Peyer's patch (tissue), 4 donors: ENCODE measurements at places on chromosomes 16 and 17. TPM values are rescaled to one million over a fixed set of nuclear protein-coding genes. Genes with fewer than 3 reads are reported as not detected.

Gene PHF12
- total RNA-seq: 54.8 TPM

DNA sequence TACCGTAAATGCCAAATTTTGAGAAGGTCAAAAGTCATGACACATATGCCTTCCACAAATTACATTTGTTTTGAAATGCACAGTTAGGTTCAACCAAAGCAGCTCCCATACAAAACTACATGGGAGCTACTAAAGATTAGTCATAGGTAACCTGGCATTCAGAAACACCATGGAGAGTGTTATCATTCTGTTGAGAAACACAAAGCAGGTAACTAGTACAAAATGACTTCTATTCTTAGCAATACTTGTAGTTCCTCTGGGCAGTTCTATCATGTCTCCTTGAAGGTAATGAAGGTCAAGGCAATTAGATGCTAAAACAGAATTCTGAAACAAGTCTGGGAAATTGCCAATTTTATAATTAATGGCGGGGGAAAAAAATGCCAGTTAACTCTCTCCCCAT lies 39.4 kb downstream of the KCNJ16 start:
- no peak for DNase-seq
- H3K36me3 ChIP-seq: no peaks in the 10 kb centered on the region
- no peak overlapping the region for H3K4me3 ChIP-seq
- H3K4me1 ChIP-seq: no peaks in the 10 kb centered on the region
- no peak overlapping the region for H3K27ac ChIP-seq
- no peaks in the 10 kb centered on the region for H3K27me3 ChIP-seq

- no peaks in the 10 kb centered on the region for H3K4me1 ChIP-seq
- H3K36me3 ChIP-seq: peaks cover 31% of the 10 kb centered on the region
- no peak overlapping the region for H3K4me3 ChIP-seq
- H3K27ac ChIP-seq: no peak overlapping the region
- DNase-seq: peak; percentile 61
Observed at GRCh38 chr16:11051879-11052808, 107.8 kb downstream of the CLEC16A start.

DNA sequence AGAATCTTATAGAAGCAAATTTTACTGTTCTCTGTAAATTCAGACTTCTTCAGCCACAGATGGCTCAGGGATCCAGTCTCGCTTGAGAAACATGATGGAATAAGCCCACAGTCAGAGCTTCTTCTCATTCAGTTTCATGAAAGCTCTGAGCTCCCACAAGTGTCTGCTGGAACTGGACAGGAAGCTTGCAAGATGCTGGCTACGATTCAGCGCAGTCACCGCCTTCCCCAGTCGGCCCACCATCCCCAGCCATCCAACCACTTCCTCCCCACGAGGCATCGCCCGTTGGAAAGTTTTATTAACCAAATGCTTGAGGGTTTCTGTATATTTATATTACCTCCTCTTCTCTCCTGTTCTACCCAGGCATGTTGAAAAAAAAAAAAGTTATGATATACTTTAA lies 171.7 kb downstream of the ZFHX3 start:
- no peaks in the 10 kb centered on the region for H3K4me1 ChIP-seq
- H3K36me3 ChIP-seq: no peaks in the 10 kb centered on the region
- no peak overlapping the region for H3K4me3 ChIP-seq
- DNase-seq: no peak
- H3K27me3 ChIP-seq: no peaks in the 10 kb centered on the region
- peak overlapping the region; percentile 48 for H3K27ac ChIP-seq

- no peaks in the 10 kb centered on the region for H3K27me3 ChIP-seq
- no peak overlapping the region for H3K27ac ChIP-seq
- no peaks in the 10 kb centered on the region for H3K36me3 ChIP-seq
- no peaks in the 10 kb centered on the region for H3K4me1 ChIP-seq
- DNase-seq: no peak
Observed at GRCh38 chr16:4649744-4650442, 25.3 kb downstream of the MGRN1 start.

GRCh38 chr16:88508868-88509748 lies 56.0 kb downstream of the ZFPM1 start:
- DNase-seq: peak; percentile 76
- H3K27me3 ChIP-seq: no peaks in the 10 kb centered on the region
- H3K36me3 ChIP-seq: no peaks in the 10 kb centered on the region

Gene PLXDC1
- total RNA-seq: 20.8 TPM

- DNase-seq: no peak
- H3K27ac ChIP-seq: no peak overlapping the region
- H3K27me3 ChIP-seq: no peaks in the 10 kb centered on the region
- no peaks in the 10 kb centered on the region for H3K36me3 ChIP-seq
- peaks cover 4% of the 10 kb centered on the region for H3K4me1 ChIP-seq
- H3K4me3 ChIP-seq: no peak overlapping the region
Observed at GRCh38 chr16:50626868-50627267, 54.2 kb downstream of the SNX20 start.

GRCh38 chr16:67652578-67653127 lies 7.4 kb downstream of the ACD start:
- DNase-seq: no peak
- H3K4me3 ChIP-seq: no peak overlapping the region
- peaks cover 34% of the 10 kb centered on the region for H3K27me3 ChIP-seq
- H3K36me3 ChIP-seq: no peaks in the 10 kb centered on the region
- no peak overlapping the region for H3K27ac ChIP-seq
- H3K4me1 ChIP-seq: no peaks in the 10 kb centered on the region

DNA sequence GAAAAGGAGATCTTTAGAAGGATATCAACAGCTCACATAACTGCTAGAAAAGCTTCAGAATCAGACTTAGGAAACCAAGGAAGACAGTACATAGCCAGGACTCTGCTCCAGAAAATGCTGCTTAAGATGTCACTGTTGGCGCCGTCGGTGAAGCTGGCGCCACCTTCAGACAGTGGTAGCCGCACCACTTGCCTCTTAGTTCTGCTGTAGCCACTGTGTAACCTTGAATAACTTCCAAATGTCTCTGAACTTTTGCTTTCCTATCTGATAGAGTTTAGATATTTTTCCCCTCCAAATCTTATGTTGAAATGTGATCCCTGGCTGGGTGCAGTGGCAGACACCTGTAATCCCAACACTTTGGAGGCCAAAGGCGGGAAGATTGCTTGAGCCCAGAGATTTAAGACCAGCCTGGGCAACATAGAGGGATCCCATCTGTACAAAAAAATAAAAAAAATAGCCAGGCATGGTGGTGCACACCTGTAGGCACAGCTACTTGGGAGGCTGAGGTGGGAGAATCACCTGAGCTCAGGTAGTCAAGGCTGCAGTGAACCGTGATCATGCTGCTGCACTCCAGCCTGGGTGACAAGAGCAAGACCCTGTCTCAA lies 6.3 kb upstream of the USP31 start:
- H3K4me3 ChIP-seq: no peak overlapping the region
- no peaks in the 10 kb centered on the region for H3K36me3 ChIP-seq
- no peaks in the 10 kb centered on the region for H3K27me3 ChIP-seq
- no peaks in the 10 kb centered on the region for H3K4me1 ChIP-seq

GRCh38 chr16:67967183-67967957 lies 1.1 kb downstream of the SLC12A4 start:
- no peaks in the 10 kb centered on the region for H3K27me3 ChIP-seq
- peak overlapping the region; percentile 90 for H3K4me3 ChIP-seq
- H3K4me1 ChIP-seq: no peaks in the 10 kb centered on the region
- DNase-seq: no peak
- H3K27ac ChIP-seq: peak overlapping the region; percentile 88

Gene AIPL1
- not detected for total RNA-seq

- H3K36me3 ChIP-seq: no peaks in the 10 kb centered on the region
- H3K4me3 ChIP-seq: no peak overlapping the region
- no peaks in the 10 kb centered on the region for H3K27me3 ChIP-seq
- H3K4me1 ChIP-seq: peaks cover 6% of the 10 kb centered on the region
Observed at GRCh38 chr16:2787961-2788360, 601 bp upstream of the PRSS33 start.

DNA sequence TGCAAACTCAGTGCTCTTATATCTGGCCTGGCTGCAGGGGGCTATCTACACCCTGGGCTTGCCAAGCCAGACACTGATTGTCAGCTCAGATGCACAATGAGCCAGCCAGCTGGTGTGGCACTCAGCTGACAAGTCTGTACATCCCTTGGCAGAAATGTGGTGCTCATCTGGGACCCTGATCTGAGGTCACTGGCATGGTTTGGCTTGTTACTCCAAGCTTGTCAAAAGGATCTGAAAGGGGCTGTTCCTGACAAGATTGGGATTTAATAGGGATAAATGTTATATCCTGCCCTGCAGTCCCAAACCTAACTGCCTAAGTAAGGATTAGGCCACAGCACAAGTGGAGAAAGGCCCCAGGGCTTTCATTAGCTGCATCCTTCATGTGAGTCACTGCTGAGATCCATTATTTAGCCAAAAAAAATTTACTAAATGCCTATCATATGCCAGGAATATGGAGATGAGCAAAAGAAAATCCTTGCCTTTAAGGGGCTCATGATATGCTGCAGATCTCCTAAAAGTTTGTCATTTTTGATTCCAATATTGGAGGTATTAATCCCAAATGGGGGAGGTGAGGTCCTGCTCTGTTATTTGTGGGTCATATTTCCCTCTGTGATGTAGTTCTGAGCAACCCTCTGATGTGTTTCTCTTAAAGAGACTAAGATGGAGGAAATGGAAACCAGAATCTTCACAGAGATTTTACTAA lies 6.3 kb downstream of the SLC6A2 start:
- no peak overlapping the region for H3K4me3 ChIP-seq
- DNase-seq: no peak
- no peak overlapping the region for H3K27ac ChIP-seq
- H3K36me3 ChIP-seq: no peaks in the 10 kb centered on the region
- H3K4me1 ChIP-seq: no peaks in the 10 kb centered on the region

Gene GLP2R
- 14.5 TPM for total RNA-seq

Gene KRTAP16-1
- total RNA-seq: not detected

- H3K36me3 ChIP-seq: no peaks in the 10 kb centered on the region
- peak overlapping the region; percentile 73 for H3K27ac ChIP-seq
- no peak for DNase-seq
- peaks cover 11% of the 10 kb centered on the region for H3K4me1 ChIP-seq
- peak overlapping the region; percentile 100 for H3K4me3 ChIP-seq
Observed at GRCh38 chr16:4692460-4693295, 684 bp upstream of the NUDT16L1 start.

DNA sequence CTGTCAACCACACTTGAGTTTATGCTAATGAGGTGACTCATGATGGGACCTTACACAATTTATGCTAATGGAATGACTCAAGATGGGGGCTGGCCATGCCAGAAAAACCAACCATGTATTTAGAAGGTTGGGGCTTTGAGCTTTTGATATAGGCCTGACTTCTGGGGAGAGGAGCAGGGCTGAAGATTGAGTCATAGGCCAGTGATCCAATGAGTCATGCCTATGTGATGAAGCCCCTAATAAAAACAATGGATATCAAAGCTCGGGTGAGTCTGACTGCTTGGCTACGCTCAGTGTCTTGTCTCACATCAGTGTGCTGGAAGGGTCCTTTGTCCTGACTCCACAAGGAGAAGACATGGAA lies 7.3 kb downstream of the MFSD6L start:
- no peaks in the 10 kb centered on the region for H3K27me3 ChIP-seq
- H3K27ac ChIP-seq: no peak overlapping the region
- H3K4me3 ChIP-seq: no peak overlapping the region
- no peak for DNase-seq
- H3K36me3 ChIP-seq: no peaks in the 10 kb centered on the region
- no peaks in the 10 kb centered on the region for H3K4me1 ChIP-seq

- no peak for DNase-seq
- H3K4me1 ChIP-seq: no peaks in the 10 kb centered on the region
- H3K27me3 ChIP-seq: no peaks in the 10 kb centered on the region
- H3K27ac ChIP-seq: no peak overlapping the region
Observed at GRCh38 chr17:44247440-44247841, 20.5 kb downstream of the SLC4A1 start.

GRCh38 chr16:57530522-57531252 lies 5.7 kb downstream of the CCDC102A start:
- H3K4me3 ChIP-seq: no peak overlapping the region
- H3K4me1 ChIP-seq: peaks cover 18% of the 10 kb centered on the region
- no peaks in the 10 kb centered on the region for H3K27me3 ChIP-seq
- no peaks in the 10 kb centered on the region for H3K36me3 ChIP-seq

Gene SLC5A11
- 104 TPM for total RNA-seq

Gene TMED6
- total RNA-seq: 4.3 TPM

DNA sequence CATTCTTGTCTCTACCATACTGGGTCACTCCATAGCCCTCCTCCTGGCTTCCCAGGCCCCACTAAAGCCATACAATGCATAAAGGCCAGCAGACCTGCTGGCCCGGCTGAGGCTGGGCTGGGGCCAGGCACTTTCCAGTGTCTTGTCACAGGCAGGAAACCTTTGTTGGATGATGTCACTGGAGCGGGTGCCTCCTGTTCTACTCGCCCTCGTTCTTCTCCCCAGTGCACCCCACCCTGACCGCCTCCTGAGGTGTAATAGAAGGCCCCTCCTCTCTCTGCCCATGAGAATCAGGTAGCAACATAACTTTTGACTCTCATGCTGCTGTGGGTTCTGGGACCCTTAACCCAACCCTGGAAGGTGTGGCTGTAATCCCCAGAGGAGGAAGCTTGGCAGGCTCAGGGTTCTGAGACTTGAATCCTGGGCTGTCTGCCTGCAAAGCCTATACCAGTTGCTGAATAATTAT lies 54.2 kb upstream of the IL34 start:
- H3K4me1 ChIP-seq: peaks cover 6% of the 10 kb centered on the region
- DNase-seq: no peak
- H3K36me3 ChIP-seq: no peaks in the 10 kb centered on the region
- H3K27me3 ChIP-seq: no peaks in the 10 kb centered on the region
- no peak overlapping the region for H3K4me3 ChIP-seq
- H3K27ac ChIP-seq: peak overlapping the region; percentile 63

- no peaks in the 10 kb centered on the region for H3K36me3 ChIP-seq
- H3K27ac ChIP-seq: no peak overlapping the region
Observed at GRCh38 chr17:41705271-41705991, 6.7 kb upstream of the GAST start.

GRCh38 chr16:89969741-89970410 lies 21.3 kb downstream of the DEF8 start:
- no peaks in the 10 kb centered on the region for H3K4me1 ChIP-seq
- no peak for DNase-seq
- no peak overlapping the region for H3K4me3 ChIP-seq
- no peaks in the 10 kb centered on the region for H3K27me3 ChIP-seq
